Aorta (tissue), 5 donors: ENCODE measurements at places on chromosomes 6 and 20. TPM values are rescaled to one million over a fixed set of nuclear protein-coding genes. Genes with fewer than 3 reads are reported as not detected.

OXT gene
- not detected for total RNA-seq

CD24 gene
- total RNA-seq, result 8.0 TPM

KPNA5 gene
- total RNA-seq, result 21.7 TPM

SLC17A1 gene
- total RNA-seq, result not detected

TMEM74B gene
- 3.8 TPM for total RNA-seq

PTK7 gene
- 3.6 TPM for total RNA-seq

PTGIS gene
- 637 TPM for total RNA-seq

OPRL1 gene
- total RNA-seq, result 2.9 TPM

TAGAP gene
- 5.1 TPM for total RNA-seq

APOM gene
- total RNA-seq, result 0.96 TPM

LCA5 gene
- 8.8 TPM for total RNA-seq

COL19A1 gene
- total RNA-seq, result 1.8 TPM

CALHM4 gene
- total RNA-seq, result not detected

MEI4 gene
- not detected for total RNA-seq

ASIP gene
- total RNA-seq, result not detected

MEP1A gene
- not detected for total RNA-seq

SYCP2L gene
- 1.3 TPM for total RNA-seq

TRPC4AP gene
- total RNA-seq, result 53.4 TPM

BANF2 gene
- total RNA-seq, result not detected

BMP6 gene
- total RNA-seq, result 5.2 TPM

DLL1 gene
- 24.8 TPM for total RNA-seq

ADGRF1 gene
- total RNA-seq, result not detected

TUBE1 gene
- total RNA-seq, result 20.1 TPM

CLVS2 gene
- 0.03 TPM for total RNA-seq

PABPC1L gene
- 27.2 TPM for total RNA-seq

SLC22A2 gene
- not detected for total RNA-seq

SMOC2 gene
- 369 TPM for total RNA-seq

PAK5 gene
- 0.19 TPM for total RNA-seq

PLA2G7 gene
- total RNA-seq, result 1.8 TPM

TGM3 gene
- not detected for total RNA-seq
